ENCODE measurements at places on chromosomes 11 and 22.
A peak's percentile ranks its signal among the peaks of the same experiment; 100 is the strongest.

GRCh38 chr11:118895093-118896039, 11.7 kb downstream of the CXCR5 start:
- DNase-seq, result peak; percentile 57

- no peak for DNase-seq
These were observed 400.5 kb downstream of the TENM4 start for GRCh38 chr11:79040348-79040747.

- no peak for DNase-seq
These were observed 72.6 kb upstream of the CLDN5 start for GRCh38 chr22:19596680-19597398.

- no peak for DNase-seq
These were observed 110.9 kb downstream of the ELP4 start for GRCh38 chr11:31620434-31620833.

DNA sequence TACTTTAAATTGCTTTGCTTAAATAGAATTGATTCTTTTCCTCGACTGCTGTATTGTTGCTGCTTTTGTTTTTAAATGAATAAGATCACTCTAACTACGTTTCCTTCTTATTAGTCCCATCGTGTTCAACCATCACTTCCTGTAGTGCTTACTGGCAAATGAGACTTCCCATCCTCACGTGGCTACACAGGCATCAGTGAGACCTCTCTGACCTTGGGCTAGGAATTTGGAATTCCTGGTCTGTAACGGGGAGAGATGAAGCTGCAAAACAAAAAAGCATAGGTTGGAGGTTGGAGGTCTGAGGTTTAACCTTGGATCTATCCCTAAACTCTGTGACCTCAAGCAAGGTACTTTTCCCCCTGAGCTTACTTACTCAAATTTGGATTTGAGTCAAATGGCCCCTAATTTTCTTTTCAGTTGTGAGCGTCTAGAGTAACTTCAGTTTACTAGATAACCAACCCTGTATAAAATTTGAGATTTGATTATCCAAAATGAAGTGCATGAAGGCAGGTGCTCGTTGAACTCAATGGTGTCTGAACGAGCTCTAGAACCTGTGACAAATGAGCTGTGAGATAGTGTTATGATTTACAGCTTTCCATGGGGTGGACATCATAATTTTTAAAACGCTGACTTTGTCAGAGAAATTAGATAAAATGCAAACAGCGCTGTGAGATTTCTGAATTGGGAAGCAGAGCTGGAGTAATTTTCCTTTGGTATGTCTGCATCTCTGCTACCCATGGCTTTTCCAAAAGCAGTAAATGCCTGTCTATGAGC, 151.2 kb downstream of the DBX1 start:
- no peak for DNase-seq

DNA sequence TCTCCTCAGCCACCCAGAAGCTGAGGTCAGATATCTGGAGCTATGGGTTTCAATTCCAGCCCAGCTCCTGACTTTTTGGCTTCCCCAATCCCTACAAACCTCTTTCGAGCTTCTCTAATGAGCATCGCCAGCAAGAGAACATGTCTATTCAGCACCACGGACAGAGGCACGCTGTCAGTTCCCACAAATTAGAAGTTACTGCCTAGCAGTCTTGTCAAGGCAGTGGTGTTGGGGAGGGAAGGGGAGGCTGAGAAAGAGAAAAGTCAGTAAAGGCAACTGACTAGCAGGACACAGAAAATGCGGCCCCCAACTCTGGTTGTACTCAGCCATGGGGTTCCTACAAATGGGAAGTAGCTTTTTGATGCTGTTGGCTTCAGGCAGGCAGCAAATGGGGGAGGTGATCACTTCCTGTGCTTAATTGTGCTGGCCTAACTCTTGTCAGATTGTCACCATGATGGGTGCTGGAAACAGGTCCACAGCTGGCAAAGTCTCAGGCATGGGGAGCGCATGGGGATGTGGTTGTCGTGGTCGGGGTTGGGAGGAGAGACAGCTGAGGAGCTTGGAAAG, 205.9 kb downstream of the ST3GAL4 start:
- no peak for DNase-seq

- no peak for DNase-seq
These were observed 57.5 kb upstream of the RBFOX2 start for GRCh38 chr22:36086170-36086490.

DNA sequence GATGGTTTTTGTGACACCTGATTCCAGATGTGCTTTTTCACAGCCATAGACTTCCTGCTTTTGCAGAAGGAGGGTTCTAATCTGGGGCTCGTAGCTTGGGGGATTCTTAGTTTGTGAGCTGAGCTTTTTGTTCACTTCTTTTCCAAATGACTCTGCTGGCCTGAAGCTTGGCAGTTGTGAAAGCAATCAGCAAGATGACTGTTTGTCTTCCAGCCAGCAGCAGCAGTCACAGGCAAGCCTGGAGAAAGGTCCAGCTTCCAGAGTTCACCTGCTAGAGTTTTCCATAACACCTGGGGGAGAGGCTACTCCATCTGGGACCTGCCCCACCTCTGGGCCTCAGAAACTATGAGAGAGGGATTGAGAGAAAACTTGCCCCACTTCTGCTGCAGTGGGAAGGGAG, 4.1 kb downstream of the MARK2 start:
- DNase-seq, result no peak

DNA sequence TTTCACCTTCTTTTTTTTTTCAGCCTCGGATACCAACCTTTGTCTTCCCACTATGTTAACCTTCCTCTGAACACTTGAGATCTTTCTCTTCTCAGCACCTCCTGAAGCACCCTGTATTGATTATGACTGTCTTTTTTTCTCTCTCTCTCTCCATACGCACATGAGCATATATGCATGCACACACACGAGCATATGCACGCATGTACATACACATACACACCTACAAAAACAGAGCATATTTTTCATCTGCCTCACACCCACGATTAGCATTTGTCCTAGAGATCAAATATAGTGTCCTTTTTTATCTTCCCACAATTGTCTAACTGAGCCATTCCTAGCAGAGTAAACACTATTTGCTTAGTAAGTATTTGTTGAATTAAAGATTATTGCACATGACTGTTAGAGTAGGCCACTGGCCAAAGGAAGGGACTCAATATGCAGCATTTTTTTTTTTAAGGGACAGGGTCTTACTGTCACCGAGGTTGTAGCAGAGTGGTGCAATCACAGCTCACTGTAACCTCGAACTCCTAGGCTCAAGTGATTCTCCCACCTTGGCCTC, 622.2 kb upstream of the CCDC90B start:
- DNase-seq, result no peak

DNA sequence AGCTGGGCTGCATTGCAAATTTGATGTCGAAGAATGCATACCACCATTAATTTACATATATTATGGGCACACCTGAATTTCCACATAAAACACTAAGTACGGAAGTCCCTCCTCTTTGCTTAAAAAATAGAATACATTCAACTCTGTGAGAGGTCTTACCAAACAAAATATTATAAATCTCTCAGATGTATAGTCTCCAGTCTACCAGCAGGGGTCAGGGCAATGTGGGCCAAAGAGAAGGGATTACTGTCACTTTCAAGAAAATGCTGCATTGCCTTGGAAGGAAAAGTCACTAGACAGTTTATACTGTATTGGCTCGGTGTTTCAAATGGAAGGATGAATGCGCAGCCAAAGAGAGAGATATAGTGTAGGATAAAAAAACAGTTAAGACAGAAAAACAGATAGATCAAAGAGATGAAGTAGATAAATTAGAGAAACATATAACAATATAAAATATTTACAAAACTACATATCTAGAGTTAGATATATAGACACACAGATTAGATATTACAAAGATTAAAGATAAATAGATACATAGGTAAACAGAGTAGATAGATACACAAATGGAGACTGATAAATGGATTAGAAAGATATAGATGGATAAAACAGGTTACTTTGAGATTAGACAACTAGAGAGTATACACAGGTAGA, 20.9 kb downstream of the SERGEF start:
- DNase-seq, result no peak
